ENCODE measurements at places on chromosomes 1 and 21.
A peak's percentile ranks its signal among the peaks of the same experiment; 100 is the strongest.

- no peak for DNase-seq
These were observed 722 bp upstream of the PODN start for GRCh38 chr1:53061123-53061858.

DNA sequence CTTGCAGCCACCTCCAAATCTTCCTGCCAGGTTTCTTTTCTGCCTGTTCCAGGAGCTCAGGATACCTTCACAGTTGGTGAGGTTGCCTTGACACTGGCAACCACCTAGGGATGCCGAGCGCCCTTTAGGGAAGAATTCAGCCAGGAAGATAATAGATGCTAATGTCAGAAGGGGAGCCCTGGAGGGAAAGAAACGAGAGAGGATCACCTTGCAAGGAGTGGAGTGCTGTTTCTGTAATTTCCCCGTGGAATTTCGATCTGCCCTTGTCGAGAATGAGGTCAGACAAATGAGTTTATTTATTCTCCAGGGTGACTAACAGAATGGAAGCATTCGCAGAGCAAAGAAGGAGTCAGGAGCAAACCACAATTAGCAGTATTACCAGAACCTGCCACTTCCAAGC lies 315.8 kb upstream of the KAZN start:
- DNase-seq = no peak

DNA sequence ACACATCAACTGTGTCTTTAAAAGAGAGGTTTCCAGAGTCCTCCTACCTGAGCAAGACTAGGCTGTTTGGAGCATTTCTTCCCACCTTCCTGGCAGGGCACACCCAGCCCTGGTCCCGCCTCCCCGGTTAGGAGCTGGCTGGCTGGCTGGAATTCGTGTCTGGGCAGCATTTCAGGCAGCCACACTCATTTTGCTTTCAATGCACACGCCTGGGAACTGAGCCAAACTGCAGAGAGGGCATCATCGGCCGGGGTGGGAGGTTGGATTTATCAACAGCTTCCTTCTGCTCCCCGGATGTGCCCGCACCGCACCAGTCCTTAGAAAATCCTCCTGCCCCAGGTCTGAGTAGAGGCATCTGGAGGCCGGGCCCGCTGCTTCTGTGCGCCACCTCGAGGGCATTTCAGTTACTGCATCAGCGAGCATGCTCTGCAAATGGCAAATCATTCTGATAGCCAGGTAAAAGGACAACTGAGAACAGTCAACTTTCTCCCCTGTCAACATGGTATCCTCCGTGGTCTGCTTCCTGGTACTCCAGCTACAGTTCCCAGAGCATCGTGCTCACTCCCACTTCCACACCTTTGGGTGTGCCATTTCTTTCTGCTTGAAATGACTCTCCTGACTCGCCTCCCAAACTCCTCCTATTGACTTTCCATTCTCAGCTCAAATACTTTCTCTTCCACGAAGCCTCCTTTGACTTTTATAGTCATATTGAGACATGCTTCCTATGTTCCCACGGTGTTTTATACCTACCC lies 20.6 kb downstream of the TCEA3 start:
- DNase-seq = peak; percentile 89

DNA sequence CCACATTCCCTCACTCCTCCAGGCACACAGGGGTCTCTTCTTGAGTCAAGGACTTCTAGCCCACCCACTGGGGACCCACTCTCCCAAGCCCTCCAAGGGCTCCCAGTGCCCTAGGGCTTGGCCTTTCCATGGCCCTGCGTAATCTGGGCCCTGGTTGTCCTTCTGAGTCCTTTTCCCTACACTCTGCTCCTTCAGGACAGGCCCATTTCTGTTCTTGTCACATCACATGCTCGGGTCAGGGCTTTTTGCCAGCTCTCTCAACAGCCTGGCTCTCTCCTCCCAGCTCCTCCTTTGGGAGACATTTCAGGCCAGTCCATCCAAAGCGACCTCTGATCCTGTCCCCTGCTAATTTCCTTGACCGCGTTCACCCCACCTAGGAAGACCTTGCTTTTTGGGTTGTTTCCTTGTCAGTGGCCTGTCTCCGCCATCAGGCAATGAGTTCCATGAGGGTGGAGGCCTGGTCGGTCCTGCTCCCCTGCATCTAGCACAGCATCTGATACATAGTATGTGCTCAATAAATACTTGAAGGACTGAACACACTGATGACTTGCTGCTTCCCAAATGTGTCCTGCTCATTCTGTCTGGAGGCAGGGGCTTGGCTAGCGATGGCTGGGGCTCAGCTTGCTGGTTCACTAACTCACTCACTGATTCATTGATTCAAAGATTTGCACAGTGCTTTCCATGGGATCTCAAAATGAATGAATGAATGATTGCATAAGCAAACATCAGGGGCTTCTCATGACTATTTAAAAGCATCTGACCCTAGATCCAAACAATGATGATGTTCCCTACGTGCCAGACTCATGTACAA lies 44.8 kb downstream of the DHRS3 start:
- no peak for DNase-seq

GRCh38 chr1:181087400-181087901 lies 1.0 kb upstream of the IER5 start:
- no peak for DNase-seq

DNA sequence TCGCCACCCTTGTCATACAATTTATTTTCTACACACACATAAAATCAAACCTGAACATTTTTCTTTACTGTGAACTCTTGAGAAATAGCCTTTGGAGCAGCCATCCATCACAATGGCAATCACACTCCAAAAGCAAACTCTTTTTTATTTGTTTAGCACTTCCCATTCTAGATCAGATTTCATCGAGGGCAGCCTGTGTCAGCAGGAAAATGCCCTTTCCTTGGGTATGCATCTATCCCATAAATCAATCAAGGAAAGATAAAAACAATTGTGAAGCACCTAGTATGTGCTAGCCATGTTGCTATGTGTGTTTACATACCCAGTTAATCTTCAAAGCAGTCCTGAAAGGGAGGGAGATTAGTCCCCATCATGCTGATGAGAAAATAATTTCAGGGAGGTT lies 484.1 kb upstream of the USP24 start:
- no peak for DNase-seq

GRCh38 chr1:151989211-151989862 lies 4.3 kb downstream of the S100A10 start:
- DNase-seq = peak; percentile 83

GRCh38 chr1:31904339-31905092 lies 33.7 kb downstream of the PTP4A2 start:
- DNase-seq = peak; percentile 43

DNA sequence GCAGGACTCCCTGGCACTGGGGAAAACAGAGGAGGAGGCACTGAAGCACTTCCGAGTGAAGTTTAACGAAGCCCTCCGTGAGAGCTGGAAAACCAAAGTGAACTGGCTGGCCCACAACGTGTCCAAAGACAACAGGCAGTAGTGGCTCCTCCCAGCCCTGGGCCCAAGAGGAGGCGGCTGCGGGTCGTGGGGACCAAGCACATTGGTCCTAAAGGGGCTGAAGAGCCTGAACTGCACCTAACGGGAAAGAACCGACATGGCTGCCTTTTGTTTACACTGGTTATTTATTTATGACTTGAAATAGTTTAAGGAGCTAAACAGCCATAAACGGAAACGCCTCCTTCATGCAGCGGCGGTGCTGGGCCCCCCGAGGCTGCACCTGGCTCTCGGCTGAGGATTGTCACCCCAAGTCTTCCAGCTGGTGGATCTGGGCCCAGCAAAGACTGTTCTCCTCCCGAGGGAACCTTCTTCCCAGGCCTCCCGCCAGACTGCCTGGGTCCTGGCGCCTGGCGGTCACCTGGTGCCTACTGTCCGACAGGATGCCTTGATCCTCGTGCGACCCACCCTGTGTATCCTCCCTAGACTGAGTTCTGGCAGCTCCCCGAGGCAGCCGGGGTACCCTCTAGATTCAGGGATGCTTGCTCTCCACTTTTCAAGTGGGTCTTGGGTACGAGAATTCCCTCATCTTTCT lies 75.5 kb downstream of the PIK3CD start:
- DNase-seq = no peak

DNA sequence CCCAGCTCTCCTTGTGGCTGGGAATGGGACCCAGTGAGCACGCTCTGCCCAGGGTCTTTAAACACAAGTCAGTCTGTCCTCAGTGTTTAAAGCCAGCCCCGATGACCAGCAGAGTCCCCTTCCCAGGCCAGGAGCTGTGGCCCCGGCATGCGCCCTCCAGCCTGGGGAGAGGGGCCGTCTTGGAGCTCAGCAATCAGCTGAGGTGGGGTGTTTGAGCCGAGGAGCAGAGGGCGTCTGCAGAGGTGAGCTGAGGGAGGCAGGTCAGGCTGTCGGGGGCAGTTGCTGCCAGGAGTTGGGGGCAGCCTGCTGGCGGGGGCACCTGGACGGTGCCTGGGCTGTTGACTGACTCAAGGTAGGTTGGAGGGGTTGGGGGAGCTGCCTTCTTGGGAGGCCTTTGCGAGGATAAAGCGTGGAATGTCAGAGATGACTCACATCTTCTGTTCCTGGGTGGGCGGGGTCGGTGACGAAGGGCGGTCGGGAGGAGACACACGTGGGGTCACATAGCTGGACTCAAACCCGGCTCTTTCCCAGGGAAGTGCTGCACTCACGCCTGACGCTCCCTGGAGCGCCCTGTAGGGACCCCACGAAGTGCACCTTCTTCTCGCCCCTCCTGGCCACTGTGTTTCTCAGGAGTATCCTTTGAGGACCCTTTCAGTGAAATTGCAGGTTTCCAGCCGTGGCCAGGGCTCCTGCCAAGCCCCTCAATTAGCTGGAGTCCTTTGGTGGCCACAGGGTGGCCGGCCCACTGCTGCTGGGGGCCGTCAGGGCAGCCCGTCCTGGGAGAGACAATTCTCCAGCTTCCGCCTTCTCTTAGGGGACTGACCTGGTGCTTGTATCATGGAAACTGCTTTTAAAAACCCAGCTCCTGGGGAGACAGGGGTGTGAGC lies 86.2 kb downstream of the SIK1 start:
- peak; percentile 95 for DNase-seq

- no peak for DNase-seq
These were observed 56.0 kb downstream of the KANK4 start for GRCh38 chr1:62263006-62263813.

- DNase-seq = no peak
These were observed 37.2 kb downstream of the LRRC71 start for GRCh38 chr1:156957634-156958033.

GRCh38 chr21:26916799-26917198 lies 50.1 kb downstream of the ADAMTS5 start:
- DNase-seq = no peak

DNA sequence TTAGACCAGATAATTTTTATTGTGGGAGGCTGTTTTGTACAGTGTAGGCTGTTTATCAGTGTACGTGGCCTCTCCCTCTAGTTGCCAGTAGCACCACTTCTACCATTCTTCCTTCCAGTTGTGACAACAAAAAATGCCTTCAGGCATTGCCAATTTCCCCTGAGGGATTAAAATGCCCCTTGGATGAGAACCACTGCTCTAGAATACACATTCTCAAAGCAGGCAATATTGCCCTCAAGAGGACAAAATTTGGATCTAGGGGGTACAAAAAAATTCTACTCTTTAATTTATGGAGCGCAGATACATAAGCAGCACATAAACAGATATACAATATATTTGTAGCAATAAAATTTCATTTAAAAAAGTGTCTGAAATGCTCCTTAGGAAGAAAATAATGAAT lies 674.6 kb downstream of the PTPRC start:
- no peak for DNase-seq

- DNase-seq = no peak
These were observed 90.4 kb downstream of the RGS21 start for GRCh38 chr1:192407206-192407605.

DNA sequence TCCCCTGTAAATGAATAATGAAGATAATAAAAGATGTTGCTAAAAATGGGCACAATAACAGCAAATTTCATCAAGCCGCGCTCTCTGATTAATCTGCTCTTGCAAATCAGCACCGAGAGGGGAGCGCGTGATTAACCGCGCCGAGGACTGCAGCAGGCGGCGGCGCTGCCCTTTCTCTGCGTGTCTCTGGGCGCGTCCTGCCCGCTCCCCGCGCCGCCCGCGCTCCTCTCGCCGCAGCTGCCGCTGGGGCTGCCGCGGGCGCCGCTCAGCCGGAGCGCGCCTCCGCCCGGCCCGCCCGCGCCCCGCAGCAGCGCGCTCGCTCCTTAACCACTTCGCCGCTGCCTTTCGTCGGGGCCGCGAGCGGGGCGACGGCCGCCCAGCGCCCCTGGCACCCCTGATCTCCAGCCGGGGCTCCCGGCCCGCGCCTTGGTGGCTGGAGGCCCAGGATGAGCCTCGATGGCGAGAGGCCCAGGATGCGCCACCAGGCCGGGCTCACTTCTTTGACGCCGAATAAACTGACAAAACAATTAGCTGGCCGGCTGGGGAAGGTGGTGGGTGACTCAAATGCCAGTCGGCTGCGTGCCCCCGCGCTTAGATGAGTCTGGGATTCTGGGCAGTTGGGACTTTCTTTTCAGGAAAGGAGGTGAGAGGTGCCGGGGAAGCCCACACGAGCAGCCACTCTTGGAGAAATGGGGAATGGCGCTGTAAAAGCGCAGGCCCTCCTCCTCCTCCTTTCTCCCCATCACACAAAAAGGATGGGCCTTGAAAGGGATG lies 221.4 kb upstream of the PKN2 start:
- DNase-seq = peak; percentile 17

GRCh38 chr1:204003536-204003935 lies 69.4 kb upstream of the SOX13 start:
- no peak for DNase-seq

DNA sequence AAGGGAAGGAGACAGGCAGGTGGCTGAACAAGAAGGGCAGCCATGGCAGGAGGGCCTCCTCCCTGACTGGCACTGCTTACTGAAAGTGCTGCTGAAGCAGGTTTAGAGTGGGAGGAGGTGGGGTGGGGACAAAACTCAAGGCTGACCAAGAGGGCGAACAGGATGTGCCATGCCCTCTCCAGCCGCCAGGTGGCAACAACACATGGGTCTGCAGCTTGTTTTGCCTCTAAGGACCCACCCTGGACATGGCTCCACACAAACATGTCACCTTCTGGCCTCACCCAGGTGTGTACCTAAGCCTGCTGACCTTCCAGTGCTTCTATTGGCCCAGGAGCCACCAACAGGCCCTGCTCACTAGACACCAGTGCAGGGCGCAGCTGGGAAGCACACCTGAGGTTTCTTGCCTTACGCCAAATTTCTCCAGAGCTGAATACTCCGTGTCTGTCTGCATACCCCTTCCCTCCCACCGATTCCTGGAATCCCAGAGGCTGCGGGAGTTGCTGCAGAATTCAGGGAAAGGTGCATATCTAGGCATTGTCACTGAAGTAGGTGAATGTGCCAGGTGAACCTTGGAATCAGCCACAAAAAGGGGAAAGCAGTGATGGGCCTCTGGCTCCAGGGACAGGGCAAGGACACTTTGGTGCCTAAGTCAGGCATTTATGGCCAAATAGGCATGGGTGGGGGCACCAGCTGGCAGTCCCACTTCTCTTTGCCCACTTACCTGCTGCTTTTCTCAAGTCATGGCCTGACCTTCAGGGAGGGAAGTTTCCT lies 5.3 kb downstream of the PSRC1 start:
- peak; percentile 64 for DNase-seq

- DNase-seq = no peak
These were observed 137.8 kb downstream of the NUF2 start for GRCh38 chr1:163459539-163459938.

All from IMR-90 (cell line).